Cerebellum (tissue), 4 donors: ENCODE measurements at places on chromosomes 7 and 10. TPM values are rescaled to one million over a fixed set of nuclear protein-coding genes. Genes with fewer than 3 reads are reported as not detected.

DNA sequence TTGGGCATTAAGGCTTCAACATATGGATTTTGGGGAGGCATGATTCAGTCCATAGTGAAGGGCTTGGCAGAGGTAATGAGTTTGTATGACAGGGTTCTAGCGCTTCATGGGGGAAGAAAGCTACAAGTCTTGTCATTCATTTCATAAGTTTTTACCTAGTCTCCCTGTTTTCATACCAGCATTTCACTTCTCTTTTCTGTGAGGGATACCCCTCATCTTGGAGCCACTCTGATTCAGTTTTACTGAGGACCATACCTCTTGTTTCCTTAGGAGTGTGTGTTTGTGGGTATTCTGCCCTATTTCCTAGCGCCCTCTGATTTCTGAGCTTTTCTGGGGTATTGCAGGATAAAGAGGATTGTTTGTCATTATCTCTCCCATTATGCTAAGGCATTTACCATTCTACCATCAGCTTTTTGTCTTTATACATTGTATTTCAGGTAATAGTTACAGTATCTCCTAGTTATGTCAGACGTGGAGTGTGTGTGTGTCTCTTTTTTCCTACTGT is 6.8 kb downstream of the RSBN1L start:
- DNase-seq: no peak

DNA sequence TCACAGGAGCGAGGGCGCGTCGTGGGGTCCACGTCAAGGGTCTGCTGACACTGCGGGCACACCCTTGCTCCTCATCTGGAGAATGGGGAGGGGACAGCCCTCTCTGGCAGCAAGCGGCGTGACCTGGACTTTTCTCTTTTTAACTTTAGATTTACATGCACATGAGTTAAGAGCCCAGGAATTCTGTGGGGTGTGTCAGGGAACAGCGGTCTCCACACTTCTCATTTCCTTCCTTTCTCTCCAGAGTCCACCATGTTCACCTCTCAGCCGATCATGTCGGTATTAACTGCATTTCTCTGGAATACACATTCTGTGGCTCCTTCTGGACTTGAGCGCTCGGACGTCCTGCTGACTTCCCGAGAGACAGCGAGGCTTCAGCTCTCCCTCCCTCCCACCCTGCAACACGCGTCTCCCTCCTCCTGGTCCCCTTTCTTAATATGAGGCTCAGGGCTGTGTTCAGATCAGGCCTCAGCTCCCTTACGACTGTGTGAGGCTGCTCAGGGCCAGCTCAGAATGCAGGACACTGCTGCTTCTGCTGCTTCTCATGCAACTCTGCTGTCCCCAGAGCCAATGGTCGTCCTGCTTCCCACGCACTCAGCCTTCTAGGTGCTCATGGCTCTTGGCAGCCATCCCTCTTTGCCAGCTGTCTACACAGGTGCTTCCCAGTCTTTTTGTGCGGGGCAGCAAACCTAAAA is 261.3 kb downstream of the ELFN1 start:
- DNase-seq: peak; percentile 21

DNA sequence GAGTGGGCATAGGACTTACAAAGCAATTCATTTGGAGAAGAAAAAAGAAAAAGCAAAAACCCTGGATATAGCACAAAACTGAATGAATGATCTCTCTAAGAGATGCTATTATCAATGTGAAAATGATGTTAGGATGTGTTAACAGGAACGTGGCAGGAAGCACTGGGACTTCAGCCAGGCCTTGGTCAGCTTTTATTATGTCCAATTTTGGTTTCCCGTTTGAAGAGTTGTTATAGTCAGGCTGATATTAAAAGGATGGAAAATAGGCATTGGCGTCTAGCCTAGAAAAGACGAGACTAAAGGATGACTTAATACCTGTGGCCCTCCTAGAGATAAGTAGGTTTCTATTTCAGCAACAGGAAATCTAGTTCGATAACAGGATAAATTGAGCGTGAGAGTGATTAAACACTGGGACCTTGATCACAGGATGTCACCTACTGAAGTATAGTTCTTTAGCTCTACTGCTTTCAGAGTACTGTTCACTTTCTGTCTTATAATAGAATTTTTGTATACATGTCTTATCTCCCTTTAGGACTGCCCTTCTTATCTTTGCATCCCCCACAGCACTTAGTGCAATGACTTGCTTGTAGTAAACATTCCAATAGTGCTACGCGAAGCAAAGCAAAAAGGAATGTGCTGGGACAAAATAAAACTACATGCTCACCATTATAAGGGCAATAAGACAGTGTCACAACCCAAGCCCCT is 99.8 kb upstream of the AGBL3 start:
- DNase-seq: peak; percentile 8

GRCh38 chr10:78931321-78932053 is 137.3 kb upstream of the ZMIZ1 start:
- DNase-seq: peak; percentile 53

DNA sequence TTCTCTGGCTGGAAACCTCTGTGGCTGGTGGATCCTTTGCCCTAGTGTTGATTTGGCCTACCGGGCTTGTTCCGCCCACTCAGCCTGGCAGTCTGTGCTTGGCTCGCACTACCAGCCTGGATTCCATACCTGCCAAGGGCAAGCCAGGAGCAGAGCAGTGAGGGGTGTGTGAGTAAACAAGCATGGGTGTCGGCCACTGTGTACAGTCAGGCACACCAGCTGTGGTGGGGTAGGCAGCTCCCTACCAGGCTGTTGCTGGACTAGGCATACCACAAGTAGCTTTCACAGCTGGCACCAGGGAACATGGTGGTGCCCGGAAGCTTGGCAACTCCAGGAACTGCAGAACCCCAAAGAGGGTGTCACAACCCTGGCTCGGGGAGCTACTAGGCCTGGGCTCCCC is 942.9 kb upstream of the LRRN3 start:
- DNase-seq: no peak

GRCh38 chr10:6503171-6503570 is 76.9 kb downstream of the PRKCQ start:
- no peak for DNase-seq

DNA sequence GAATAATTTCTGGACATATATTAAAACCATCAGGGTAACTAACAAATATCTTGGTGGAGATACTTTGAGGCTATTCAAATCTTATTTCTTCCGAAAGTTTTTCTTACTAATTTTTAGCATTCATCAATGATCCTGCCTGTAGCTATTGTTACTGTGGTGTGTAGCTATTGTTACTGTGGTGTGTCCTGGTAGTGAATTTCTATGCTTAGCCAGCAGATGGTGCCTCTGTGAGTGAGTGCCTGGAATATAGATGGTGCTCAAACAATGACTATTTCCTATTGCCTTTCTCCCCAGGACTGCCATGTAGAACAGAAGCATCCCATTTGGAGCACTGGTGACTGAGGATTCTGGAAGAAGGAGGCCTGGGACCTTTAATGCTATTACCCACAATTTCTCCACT is 245.7 kb downstream of the CCSER2 start:
- DNase-seq: no peak

- DNase-seq: no peak
Measured at GRCh38 chr7:55087521-55087961, 68.7 kb downstream of the EGFR start.

- DNase-seq: no peak
Measured at GRCh38 chr7:103474956-103475355, 28.9 kb upstream of the SLC26A5 start.

GRCh38 chr7:26584326-26584725 is 280.1 kb downstream of the SKAP2 start:
- DNase-seq: peak; percentile 24

DNA sequence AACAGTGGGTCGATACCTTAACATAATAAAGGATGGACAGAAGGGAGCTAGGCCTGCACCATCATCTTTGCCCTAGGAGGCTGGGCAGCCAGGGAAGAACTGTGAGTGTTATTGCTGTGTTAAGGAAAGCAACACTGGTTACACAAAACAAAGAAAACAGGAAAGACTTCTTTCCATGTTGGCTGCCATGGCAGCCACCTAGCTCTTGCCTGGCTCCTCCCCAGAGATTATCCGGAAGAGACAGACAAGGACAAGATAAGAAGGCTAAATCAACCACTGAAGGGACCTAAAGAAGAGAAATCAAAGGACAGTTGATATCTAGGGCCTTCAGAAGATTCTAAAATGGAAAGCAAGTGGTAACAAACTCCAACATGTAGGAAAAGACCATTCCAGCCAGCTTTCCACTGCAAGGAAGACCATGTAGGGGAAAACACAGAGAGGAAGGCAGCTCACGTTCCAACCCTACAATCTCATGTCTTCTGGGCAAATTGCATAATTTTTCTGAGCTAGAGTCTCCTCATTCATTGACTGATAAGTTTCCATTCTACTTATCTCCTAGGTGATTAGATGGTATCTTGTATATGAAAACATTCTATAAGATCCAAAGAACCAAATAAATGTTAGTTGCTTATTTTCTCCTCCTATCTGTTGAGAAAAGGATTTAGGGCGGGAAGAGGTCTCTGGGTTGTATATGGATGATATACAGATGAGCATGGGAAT is 51.2 kb downstream of the SP8 start:
- DNase-seq: no peak

GRCh38 chr7:155860840-155861479 is 48.7 kb upstream of the SHH start:
- peak; percentile 47 for DNase-seq

GRCh38 chr7:38506004-38506403 is 125.2 kb downstream of the AMPH start:
- no peak for DNase-seq

- no peak for DNase-seq
Measured at GRCh38 chr7:4792537-4793126, 17.2 kb downstream of the AP5Z1 start.

- no peak for DNase-seq
Measured at GRCh38 chr7:143490717-143491306, 13.1 kb downstream of the TAS2R41 start.

- DNase-seq: no peak
Measured at GRCh38 chr7:32582036-32582435, 86.7 kb downstream of the AVL9 start.

Gene AKR1C8
- 0.45 TPM for total RNA-seq

Gene FAM25A
- not detected for total RNA-seq

Gene HOXA3
- total RNA-seq: not detected

Gene TMEM176B
- total RNA-seq: 4.3 TPM

Gene GNGT1
- total RNA-seq: not detected

Gene NCF1
- 0.18 TPM for total RNA-seq
